Cortex of kidney (tissue), 1 donor: ENCODE measurements at places on chromosomes 3 and 15.

- no peak for DNase-seq
Measured at GRCh38 chr3:172061724-172062184, 22.4 kb downstream of the FNDC3B start.

DNA sequence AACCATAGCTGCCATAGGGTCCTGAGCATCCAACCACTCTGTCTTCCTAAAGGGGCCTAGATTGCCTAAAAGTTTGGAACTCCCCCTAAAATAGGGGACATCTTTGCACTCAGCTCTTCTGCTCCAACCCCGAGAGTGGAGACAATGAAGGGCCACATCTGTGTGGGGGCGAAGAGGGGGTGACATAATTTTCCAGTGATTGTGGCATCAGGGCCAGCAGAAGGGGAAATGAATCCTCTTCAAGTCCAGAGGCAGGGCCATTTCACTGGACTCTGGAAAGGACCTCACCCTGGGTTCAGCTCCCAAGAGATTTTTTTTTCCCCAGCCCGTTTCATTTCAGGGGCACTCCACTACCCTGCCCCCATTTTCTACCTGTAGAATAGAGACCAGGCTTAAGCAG is 4.6 kb upstream of the ANKRD63 start:
- DNase-seq: no peak

- DNase-seq: no peak
Measured at GRCh38 chr3:113436809-113437208, 4.5 kb downstream of the CFAP44 start.

- DNase-seq: no peak
Measured at GRCh38 chr3:134325061-134325705, 49.1 kb downstream of the AMOTL2 start.

DNA sequence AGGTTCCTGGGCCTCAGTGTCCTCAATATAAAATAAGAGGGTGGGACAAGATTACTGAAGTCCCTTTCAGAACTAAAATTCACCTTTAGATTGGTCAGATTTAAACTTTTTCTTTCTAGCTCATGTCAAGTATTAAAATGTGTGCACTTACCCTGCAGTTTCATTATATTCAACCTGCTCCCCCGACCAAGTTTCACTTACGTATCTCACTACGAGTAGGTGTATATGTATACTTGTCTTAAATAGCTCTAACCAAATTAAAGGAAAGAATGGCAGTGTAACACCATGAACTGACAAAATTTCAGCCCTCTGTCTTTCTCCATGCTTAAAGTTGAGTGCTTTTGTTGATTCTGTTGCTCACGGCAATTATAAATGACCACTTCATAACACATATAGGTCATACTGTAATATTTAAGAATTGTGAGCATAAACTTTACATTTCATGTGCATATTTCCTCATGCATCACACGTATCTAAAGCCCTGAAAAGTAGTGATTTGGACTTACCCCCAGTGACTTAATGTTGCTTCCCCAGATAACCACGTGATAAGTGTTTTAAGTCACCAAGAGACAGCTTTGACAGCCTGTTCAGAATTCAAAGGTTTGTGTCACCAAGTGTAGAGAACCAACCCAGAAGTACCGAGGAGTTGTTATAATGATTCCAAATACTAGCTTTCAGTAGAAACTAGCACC is 70.0 kb downstream of the PGPEP1L start:
- no peak for DNase-seq

DNA sequence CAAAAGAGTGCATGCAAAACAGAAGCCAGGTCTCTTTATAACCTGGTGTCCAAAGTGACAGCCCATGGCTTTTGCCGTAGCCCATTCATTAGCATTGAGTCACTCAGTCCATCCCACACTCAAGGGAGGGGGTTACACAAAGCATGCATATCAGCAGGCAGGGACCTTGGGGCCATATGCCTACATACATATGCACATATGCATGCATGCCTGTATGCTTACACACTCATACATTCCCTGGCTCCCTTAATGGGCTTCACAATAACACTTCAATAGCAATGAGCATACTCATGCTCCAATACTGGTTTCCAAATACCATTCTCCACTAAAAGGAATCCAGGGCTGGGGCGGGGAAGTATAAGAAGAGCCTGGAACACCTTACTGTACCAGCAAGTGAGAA is 22.0 kb downstream of the TRPM1 start:
- DNase-seq: no peak

DNA sequence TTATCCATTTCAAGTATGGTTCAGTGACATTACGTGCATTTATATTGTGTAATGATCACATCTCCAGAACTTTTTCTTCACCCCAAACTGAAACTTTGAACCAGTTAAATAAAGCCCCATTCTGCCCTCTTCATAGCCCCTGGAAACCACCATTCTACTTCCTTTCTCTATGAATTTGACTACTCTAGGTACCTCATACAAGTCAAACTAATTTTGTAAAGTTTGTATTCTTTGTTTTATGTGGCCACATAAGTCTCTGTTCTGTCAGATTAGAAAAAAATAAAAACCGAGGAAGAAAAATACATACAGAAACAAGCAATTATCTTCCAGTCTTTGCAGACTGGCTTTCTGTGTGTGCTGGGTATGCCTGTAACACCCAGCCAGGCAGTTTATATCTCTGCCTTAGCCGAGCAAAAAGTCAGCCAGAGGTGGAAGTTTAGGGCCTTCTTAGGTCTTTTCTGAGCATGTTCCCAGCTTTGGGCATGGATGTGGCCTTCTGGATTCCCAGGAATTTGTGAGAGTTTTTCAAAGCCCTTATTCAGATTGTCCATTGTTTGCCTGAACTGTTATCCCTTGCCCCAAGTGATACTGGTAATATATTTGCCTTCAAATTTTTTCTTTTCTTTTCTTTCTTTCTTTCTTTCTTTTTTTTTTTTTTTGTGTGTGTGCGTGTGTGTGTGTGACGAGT is 6.0 kb upstream of the GRAMD1C start:
- DNase-seq: no peak

DNA sequence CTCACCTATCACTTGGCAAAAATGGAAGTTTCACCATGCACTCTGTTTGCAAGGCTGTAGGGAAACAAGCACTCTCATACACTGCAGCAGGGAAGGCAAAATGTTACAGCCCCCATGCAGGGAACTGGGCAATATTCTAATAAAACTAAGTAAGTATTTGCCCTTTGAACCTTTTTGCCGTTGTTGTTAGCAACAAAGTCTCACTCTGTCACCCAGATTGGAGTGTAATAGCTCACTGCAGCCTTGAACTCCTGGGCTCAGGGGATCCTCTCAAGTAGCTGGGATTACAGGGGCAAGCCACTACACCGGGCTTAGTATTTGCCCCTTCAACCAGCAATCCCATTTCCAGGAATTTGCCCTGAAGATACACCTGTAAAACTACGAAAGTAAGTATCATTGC is 122.5 kb downstream of the TBC1D5 start:
- DNase-seq: no peak

GRCh38 chr15:37034835-37035748 is 65.3 kb downstream of the MEIS2 start:
- DNase-seq: no peak

DNA sequence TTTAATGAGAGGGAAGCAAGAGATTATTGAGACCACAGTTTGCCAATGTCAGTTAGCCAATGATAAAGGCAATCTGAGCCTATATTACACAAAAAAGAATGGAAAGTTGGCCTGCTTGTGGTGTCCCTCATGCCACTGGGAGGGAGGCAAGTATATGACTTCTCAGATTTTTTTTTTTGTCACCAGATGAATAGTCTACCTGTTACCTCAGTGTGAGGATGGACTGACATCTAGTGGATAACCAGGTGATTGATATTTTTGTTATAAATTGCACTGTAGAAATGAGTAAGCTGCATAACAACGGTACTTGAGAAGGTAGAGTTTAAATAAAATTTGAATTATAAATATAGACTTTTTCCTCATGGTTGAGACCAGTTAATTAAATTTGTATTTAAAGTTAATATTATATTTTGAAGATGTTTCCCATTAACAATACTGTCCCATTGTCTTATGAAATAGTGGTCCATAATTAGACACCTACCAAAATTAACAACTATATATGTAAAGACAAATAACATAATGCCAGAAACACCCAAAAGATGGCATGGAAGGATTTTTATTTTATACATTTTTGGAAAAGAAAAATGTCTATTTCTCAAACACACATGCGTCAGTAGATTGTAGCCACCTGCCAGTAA is 237.8 kb upstream of the GADL1 start:
- DNase-seq: no peak

DNA sequence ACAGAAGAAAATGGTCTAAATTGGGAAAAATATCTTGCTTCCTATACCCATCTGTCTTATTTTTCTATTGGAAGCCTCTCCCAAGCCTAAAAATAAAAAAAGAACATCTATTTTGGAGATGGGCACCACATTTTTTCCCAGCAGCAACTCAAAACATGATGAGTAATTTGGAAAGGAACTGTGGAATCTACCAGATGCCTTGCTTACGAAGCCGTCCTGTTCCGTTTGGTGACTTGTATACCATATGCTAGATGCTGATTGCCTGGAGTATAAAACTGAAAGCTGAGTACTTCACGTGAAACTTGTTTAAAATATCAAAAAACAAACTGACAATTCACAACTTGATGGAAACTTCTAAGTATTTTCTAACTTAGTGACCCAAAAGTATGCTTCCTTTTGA is 491.0 kb downstream of the ROBO2 start:
- no peak for DNase-seq

- DNase-seq: no peak
Measured at GRCh38 chr15:56988219-56988618, 69.8 kb downstream of the TCF12 start.

DNA sequence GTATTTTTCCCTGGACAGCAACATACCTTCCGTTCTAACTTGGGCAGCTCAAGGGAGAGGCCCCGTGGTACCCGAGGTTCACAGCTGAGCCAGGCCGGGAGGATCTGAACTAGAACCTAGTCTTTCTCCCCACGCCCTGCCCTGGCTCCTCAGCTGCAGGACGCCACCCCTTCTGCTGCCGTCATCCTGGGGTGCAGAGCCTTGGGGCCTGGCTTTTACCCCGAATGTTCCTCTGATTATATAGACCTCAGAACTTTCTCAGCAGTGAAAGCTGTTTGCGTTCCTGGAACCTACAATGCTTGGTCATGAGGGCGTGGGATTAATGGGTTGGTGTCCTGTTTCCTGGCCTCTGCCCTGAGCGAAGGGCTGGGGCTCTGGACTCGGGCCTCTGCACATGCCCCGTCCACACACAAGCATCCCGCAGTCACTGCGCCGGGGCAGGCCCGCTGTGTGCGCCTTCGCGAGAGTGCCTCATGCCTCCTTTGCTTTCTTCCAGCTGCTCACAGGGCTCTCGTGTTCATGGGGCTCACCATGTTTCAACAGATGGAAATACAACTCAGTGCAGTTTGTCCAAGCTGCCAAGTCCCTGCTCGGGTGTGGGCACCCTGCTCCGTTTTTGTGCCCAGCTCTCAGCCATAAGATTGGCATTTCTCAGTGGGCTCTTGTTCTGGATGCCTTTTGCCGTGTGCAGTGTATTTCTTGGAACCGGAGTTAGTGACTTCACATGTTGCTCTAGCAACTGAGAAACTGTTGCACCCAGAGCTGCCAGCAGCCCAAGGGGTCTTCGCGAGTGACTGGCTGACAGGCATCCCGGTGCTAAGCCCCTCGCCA is 20.4 kb downstream of the SYNM start:
- DNase-seq: no peak

DNA sequence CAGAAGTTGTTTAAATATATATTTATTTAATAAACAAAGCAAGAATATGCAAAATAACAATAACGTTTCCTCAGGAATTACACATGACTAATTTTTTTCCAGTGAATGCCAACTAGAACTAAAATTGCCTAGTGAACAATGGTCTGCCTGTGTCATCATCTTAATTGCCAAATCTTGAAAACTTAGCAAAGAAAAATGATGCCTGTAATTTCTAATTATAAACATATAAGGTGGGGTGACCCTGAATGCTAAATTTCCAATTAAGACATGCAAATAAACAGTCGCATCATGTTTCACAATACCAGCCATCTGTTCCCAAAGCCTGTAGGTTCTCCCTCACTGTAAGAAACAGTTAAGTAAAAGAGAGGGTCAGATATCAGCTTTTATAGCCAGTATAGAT is 67.6 kb upstream of the PLCL2 start:
- DNase-seq: no peak

DNA sequence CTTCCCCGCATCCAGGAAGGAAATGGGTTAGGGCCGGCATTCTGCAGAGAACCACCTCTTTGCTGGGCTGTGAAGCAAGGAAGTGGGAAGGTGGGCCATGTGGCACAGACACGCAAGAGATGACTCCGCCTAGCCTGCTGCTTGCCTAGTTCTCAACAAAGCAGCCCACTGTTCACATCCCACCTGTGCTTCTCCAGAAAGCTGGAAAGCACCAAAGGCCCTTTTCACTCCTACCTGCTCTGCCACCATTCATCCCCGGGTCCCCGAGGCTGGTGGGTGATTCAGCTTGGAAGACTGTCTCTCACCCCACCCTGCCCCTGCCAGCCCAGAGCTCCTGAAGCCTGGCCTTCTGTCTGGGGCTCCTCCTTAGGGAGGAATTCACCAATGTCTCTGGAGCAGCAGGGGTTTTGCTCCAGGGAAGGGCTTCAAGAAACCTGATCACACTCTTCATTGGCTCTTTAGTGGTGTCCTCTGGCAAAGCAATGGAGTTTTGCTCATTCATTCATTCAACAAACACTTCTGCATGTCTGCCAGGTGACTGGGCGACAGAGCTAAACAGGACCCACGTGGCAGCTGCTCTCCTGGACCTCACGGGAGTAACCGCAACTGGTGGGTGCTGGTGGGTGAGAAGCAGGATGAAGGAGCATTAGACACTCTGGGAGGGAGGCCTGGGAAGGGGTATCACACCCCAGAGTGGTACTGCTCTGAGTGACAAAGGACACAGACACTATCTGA is 145.4 kb upstream of the TLE3 start:
- no peak for DNase-seq

GRCh38 chr3:195133462-195133861 is 137.5 kb downstream of the XXYLT1 start:
- DNase-seq: no peak

- no peak for DNase-seq
Measured at GRCh38 chr3:3594986-3595385, 204.2 kb upstream of the LRRN1 start.

DNA sequence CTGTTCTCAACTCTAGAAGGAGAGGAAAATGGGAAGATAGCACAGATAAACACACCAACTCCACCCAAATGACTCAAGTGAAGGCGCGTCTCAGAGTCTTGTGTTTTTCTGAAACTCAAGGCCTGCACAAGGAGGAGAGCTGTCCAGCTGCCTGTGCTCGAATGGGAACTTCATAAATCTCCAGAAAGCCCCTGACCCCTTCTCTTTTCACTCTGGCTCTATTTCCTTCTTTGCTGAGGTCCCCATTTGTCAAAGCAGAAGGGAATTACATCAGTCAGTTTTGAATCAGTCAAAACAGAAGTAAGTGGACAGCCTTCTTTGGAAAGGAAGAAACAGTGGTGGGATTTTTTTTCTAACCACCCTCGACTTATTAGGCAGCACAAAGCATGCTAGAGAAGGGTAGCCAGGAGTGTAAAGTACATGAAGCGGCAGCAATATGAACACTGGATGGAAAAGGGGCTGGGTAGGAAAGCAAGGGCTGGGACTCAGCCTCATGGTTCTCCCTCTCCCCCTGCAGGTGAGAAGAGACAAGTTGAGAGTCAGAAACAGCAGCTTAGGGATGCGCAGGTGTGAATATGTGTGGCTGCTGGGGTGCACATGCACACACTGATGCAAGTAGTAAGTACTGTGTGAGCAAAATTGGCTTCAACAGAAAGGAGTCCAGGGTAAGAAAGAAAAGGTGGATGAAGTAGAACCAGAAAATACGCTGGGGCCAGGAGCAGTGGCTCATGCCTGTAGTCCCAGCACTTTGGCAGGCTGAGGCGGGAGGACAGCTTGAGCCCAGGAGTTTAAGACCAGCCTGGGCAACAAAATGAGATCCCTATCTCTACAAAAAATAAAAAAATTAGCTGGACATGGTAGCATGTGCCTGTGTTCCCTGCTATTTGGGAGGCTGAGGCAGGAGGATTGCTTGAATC is 36.6 kb upstream of the MAGEF1 start:
- no peak for DNase-seq
